Activated naive CD8-positive, alpha-beta T cell treated with anti-CD3 and anti-CD28 coated beads for 36 hours (primary cell): ENCODE measurements at places on chromosomes 4 and X.

GRCh38 chr4:101254776-101255175 lies 92.5 kb downstream of the PPP3CA start:
- no peak overlapping the region for H3K4me3 ChIP-seq
- DNase-seq, result no peak
- H3K27ac ChIP-seq, result no peak overlapping the region
- H3K36me3 ChIP-seq, result peaks cover 1% of the 10 kb centered on the region
- no peaks in the 10 kb centered on the region for H3K27me3 ChIP-seq
- H3K4me1 ChIP-seq, result peaks cover 33% of the 10 kb centered on the region

DNA sequence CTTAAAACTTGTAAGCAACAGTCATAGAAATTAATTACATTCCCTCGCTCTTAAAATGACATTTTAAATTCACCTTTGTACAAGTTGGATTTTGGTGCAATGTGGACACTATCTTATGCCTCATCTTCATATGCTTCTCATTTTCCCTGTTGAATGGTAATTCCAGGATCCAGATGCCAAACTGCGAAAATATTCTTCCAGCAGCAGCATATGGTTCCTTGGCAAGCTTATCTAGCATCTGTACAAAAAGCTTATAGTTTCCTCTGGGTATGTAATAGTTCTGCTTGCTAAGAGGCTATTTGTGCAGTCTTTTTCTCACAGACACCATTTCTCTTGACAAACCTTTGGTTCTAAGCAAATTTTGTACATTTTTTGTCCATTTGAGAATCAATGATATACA lies 2079.7 kb upstream of the AGA start:
- H3K4me1 ChIP-seq, result no peaks in the 10 kb centered on the region
- H3K4me3 ChIP-seq, result no peak overlapping the region
- H3K27ac ChIP-seq, result no peak overlapping the region
- no peaks in the 10 kb centered on the region for H3K27me3 ChIP-seq

- H3K4me1 ChIP-seq, result no peaks in the 10 kb centered on the region
- H3K36me3 ChIP-seq, result no peaks in the 10 kb centered on the region
- no peaks in the 10 kb centered on the region for H3K27me3 ChIP-seq
- DNase-seq, result no peak
- H3K27ac ChIP-seq, result no peak overlapping the region
- H3K4me3 ChIP-seq, result no peak overlapping the region
Measured at GRCh38 chr4:91064157-91064853, 937.1 kb downstream of the CCSER1 start.

- H3K27ac ChIP-seq, result no peak overlapping the region
- DNase-seq, result no peak
- H3K27me3 ChIP-seq, result no peaks in the 10 kb centered on the region
- no peak overlapping the region for H3K4me3 ChIP-seq
Measured at GRCh38 chrX:118215346-118215745, 98.7 kb upstream of the KLHL13 start.

DNA sequence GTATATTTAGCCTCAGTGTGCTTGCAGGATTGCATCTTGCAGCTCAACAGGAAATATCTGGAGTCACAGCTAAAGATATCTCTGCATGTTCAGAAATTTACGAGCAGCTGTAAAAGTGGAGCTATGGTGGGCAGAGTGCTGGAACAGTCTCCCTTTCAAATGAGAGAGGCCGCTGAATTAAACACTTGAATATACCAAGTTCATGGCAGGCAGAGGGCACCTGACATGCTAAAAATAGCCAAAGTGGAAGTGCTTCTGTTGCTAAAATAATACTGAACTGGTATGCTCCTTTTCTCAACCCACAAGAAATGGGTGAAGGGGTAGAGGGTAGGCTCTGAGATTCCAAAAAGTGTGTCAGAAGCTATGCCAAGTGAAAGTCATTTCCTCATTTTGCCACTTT lies 98.1 kb downstream of the MGST2 start:
- H3K4me1 ChIP-seq, result no peaks in the 10 kb centered on the region
- H3K4me3 ChIP-seq, result no peak overlapping the region
- DNase-seq, result no peak

DNA sequence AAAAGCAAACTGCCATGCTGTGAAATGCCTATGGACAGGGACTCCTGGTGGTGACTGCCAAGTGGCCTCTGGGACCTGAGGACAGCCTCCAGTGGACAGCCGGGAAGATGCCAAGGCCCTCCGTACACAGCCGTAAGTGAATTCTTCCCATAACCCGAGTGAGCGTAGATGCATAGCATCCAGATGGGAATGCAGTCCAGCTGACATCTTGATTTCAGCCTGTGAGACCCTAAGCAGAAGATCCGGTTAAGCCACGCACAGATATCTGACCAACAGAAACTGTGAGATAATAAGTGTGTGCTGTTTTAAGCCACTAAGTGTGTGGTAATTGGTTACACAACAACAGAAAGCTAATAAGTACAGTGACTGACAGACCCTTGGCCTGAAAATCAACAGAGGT lies 55.9 kb downstream of the TMEM156 start:
- no peak overlapping the region for H3K27ac ChIP-seq
- peaks cover 17% of the 10 kb centered on the region for H3K4me1 ChIP-seq
- peaks cover 15% of the 10 kb centered on the region for H3K36me3 ChIP-seq

DNA sequence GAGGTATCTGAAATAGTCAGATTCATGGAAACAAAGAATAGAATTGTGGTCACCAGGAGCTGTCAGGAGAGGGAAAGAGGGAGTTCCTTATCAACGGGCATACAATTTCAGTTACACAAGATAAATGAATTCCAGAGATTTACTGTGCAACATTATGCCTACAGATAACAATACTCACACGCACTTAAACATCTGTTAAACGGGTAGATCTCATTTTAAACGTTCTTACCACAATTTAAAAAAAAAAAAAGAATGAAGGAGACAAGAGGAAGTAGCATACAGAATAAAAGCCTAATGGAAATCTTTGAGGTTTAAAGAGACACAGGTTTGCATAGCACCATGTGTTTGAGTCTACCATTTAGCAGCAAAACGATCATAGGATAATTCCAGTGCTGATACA lies 298.0 kb downstream of the DKK2 start:
- no peak overlapping the region for H3K27ac ChIP-seq
- no peak for DNase-seq
- H3K36me3 ChIP-seq, result no peaks in the 10 kb centered on the region
- H3K27me3 ChIP-seq, result no peaks in the 10 kb centered on the region
- H3K4me3 ChIP-seq, result no peak overlapping the region

- peaks cover 6% of the 10 kb centered on the region for H3K4me1 ChIP-seq
- no peak overlapping the region for H3K4me3 ChIP-seq
- DNase-seq, result no peak
- H3K27ac ChIP-seq, result no peak overlapping the region
Measured at GRCh38 chrX:51606446-51606845, 12.3 kb downstream of the CENPVL3 start.

DNA sequence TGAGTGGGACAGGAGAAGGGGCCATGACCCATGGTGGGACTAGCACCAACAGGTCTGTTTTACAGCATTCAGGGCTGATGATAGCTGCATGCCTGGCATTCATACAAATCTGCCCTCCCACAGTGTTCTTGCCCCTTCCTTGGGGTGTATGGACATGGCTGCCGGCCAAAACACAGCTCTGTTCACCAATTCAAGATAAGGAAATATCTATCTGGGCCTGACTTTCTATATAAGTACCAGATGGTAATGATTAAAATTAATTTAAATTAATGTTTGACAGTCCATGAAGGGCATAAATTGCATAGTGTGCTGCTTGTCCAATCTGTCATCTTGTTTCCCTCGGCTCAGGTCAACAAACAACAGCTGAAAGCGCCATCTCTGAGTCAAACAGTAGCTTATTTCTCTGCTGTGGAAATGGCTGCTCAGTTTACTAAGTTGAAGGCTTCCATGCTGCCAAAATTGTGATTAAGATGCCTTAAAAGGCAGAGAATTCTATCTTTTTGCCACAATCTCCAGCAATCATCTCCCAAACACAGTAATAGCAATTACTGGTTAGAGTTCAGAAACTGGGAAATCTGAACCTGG lies 67.0 kb upstream of the TSPAN7 start:
- no peaks in the 10 kb centered on the region for H3K36me3 ChIP-seq
- no peak for DNase-seq
- H3K4me1 ChIP-seq, result no peaks in the 10 kb centered on the region
- no peak overlapping the region for H3K4me3 ChIP-seq
- no peak overlapping the region for H3K27ac ChIP-seq

GRCh38 chr4:39319676-39320075 lies 46.5 kb downstream of the RFC1 start:
- H3K4me1 ChIP-seq, result peaks cover 11% of the 10 kb centered on the region
- H3K27me3 ChIP-seq, result no peaks in the 10 kb centered on the region
- no peak overlapping the region for H3K4me3 ChIP-seq
- H3K36me3 ChIP-seq, result peaks cover 23% of the 10 kb centered on the region
- H3K27ac ChIP-seq, result peak overlapping the region; percentile 65

GRCh38 chr4:114535725-114536124 lies 62.9 kb upstream of the UGT8 start:
- no peak for DNase-seq
- no peaks in the 10 kb centered on the region for H3K36me3 ChIP-seq
- H3K4me3 ChIP-seq, result no peak overlapping the region
- no peaks in the 10 kb centered on the region for H3K4me1 ChIP-seq
- H3K27ac ChIP-seq, result no peak overlapping the region

DNA sequence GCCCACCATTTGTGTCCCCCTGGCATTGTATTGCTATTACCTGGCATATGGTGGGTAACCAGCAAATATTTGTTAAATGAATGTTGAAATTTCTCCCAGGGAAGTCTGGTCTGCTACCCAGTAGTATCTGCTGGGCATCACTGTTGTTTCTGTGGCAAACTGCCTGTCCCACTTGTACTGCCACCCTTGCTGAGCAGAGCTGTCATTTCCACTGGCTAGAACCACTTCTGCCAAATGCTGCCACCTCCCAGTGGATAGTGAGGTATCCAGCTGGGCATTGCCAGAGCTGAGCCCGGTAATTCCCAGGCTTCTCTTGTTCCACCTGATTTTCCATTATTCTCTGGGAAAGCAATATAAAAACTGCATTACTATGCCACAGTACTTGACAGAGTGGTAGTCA lies 186.7 kb upstream of the NOCT start:
- no peak for DNase-seq
- H3K27me3 ChIP-seq, result peaks cover 5% of the 10 kb centered on the region
- no peaks in the 10 kb centered on the region for H3K36me3 ChIP-seq
- no peak overlapping the region for H3K4me3 ChIP-seq

- H3K36me3 ChIP-seq, result no peaks in the 10 kb centered on the region
- H3K27ac ChIP-seq, result no peak overlapping the region
- H3K27me3 ChIP-seq, result no peaks in the 10 kb centered on the region
- H3K4me3 ChIP-seq, result no peak overlapping the region
Measured at GRCh38 chrX:24216827-24217226, 67.3 kb downstream of the ZFX start.

GRCh38 chrX:134634691-134635090 lies 23.6 kb downstream of the PLAC1 start:
- no peak for DNase-seq
- no peak overlapping the region for H3K27ac ChIP-seq
- no peaks in the 10 kb centered on the region for H3K4me1 ChIP-seq
- no peaks in the 10 kb centered on the region for H3K36me3 ChIP-seq
- no peak overlapping the region for H3K4me3 ChIP-seq
- H3K27me3 ChIP-seq, result peaks cover 9% of the 10 kb centered on the region

DNA sequence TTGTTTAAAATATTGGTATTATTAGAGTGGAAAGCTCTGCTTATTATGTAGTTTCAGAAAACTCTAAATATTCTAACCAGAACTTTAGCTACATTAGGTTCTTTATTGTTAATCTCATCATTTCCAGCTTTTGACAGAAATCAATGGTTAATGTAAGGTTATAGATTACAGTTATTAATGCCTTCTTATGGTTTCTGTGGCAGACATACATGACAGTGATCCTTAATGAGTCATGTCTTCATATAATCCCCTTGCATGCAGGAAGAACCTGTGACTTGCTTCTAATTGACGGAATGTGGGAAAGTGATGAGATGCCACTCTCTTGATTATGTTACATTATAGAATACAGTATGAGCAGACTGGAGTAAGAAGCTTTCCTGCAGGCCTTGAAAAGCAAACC lies 23.5 kb downstream of the KLHL8 start:
- H3K27ac ChIP-seq, result no peak overlapping the region
- H3K27me3 ChIP-seq, result no peaks in the 10 kb centered on the region
- peaks cover 16% of the 10 kb centered on the region for H3K36me3 ChIP-seq
